ENCODE measurements at places on chromosomes 16 and 17. TPM values are rescaled to one million over a fixed set of nuclear protein-coding genes. Genes with fewer than 3 reads are reported as not detected.
A peak's percentile ranks its signal among the peaks of the same experiment; 100 is the strongest.

DNA sequence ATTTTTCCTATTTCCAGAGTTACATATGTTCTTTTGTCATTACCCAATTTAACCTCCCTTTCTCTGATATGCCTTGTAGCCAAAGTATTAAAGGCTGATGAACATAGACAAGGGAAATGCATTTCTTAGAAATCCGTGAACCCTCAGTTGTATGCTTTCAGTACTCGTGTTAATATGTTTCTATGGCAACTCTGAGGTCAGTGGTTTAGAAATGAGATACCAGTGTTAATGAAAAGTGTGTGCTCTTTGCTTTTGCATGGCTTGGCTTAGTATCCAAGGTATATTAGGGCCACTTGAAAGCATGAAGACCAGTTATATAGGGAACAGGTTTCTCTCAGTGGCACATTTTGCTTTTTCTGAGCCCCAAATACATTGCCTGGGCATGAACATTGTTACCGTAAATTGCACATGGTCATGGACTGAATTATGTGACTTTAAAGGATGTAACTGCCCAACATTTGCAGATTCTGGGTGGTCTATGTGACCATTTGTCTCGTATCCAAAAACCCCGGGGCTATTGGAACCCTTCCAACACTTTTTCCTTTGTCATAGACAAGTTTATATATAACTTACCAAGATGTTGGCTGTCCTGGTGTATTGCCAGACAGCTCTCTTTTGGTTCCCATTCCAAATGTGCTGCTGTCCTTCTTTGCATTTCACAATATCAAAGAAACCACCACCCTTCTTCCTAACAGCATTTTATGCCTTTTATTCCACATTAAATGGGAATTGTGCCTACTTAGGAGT is 17.5 kb downstream of the ABHD15 start:
- DNase-seq, result no peak

- no peak for DNase-seq
Measured at GRCh38 chr16:17313793-17314547, 156.8 kb downstream of the XYLT1 start.

DNA sequence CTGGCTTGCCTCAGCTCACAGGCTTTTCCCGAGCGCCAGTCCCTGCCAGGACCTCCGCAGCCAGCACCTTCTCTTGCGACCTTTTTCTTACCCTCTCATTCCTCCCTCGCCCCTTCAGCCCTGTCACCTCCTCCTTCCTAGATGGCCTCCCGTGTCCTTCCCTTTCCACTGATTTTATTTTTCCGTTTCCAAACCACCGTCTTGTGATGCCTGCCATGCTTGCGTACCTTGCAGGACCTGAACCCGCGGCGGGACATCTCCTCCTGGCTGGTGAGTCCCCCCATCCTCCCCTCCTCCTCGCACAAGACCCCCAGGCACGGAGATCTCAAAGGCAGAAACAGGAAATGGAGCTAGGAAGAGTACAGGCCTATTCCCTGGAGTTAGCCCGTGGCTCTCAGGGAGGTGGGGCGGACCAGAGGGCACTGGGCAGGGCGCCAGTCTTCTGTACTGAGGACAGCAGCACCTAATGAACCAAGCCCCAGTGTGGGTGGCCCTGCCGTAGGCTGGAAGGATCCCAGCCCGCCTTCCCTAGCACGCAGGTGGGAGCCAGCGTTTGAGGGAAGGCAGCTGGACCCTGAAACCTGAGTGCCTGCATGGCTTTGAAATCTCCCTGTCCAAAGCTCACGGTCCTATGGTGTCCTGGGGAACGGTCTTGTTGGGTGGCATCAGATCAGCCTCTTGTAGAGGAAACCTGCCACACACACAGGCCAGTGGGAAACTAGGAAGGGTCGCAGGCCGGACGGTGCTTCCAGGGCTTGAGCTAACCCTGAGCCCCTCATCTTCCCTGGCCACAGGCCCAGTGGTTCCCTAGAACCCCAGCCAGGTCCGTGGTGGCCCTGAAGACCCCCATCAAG is 612 bp downstream of the CISD3 start:
- peak; percentile 74 for DNase-seq

The OR2C1 gene
- not detected for total RNA-seq

The IL21R gene
- 1.9 TPM for total RNA-seq

DNA sequence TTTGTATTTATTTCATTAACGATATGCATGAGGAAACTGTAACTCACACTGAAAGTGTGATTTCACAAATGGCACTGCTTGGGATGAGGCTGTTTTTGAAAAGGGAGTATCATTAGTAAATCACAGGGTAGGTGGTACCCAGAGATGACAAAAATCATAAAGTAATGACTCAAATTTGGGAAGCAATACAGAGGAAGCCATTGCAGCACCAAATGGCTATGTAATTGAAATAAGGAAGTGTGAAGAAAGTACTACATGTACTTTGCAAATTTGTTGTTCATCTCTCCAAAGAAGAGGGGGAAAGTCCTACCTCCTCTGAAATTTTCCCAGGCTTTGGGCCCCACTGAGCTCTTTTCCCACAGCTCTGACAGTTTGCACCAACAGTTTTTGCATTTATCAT is 12.3 kb upstream of the ABCC12 start:
- no peak for DNase-seq

The CCDC182 gene
- total RNA-seq, result not detected

- no peak for DNase-seq
Measured at GRCh38 chr17:2863204-2863603, 67.0 kb downstream of the RAP1GAP2 start.

GRCh38 chr16:77873066-77873465 is 84.7 kb downstream of the VAT1L start:
- no peak for DNase-seq

DNA sequence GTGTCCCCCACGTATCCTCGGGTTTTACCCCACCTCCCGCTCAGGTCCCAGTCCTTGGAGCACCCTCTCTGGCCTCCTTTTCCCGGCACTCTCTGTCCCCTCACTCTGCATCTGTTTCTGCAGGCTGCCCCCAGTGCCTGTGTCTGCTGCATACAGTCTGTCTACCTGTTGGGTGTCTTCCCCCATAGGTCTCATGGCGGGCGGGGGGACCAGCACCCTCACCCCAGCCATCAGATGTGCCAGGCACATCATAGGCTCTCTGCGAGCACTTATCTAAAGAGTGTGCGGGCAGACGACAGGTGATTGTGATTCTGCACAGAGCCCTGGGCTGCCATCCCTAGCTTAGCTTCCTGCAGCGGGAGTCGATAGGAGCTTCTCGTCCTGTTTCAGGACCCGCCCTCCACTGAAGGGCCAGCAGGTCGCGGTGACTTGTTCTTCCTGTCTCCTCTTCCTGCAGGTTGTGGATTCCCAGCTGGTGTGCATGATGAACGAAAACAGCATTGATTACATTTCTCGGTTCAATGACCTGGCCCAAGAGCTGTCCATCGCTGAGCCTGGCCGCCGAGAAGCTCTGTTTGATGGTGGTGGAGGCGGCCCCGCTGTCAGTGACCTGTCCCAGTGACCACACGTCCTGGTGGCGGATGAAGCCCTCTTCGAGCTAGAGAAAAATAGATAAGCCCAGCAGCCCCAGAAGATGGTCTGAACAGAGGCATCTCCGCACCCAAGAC is 4.5 kb upstream of the JPT2 start:
- no peak for DNase-seq

The LGALS9B gene
- not detected for total RNA-seq

The GGT6 gene
- not detected for total RNA-seq

- DNase-seq, result no peak
Measured at GRCh38 chr17:52159246-52160135, 977 bp upstream of the CA10 start.

GRCh38 chr17:77501101-77501566 is 360.4 kb downstream of the SEC14L1 start:
- DNase-seq, result peak; percentile 71

- DNase-seq, result no peak
Measured at GRCh38 chr16:59697236-59697635, 963.1 kb upstream of the GOT2 start.

Data from Karpas-422 (cell line).